Activated CD4-positive, alpha-beta T cell treated with anti-CD3 and anti-CD28 coated beads for 4 hours (primary cell): ENCODE measurements at places on chromosomes 2 and 18.

DNA sequence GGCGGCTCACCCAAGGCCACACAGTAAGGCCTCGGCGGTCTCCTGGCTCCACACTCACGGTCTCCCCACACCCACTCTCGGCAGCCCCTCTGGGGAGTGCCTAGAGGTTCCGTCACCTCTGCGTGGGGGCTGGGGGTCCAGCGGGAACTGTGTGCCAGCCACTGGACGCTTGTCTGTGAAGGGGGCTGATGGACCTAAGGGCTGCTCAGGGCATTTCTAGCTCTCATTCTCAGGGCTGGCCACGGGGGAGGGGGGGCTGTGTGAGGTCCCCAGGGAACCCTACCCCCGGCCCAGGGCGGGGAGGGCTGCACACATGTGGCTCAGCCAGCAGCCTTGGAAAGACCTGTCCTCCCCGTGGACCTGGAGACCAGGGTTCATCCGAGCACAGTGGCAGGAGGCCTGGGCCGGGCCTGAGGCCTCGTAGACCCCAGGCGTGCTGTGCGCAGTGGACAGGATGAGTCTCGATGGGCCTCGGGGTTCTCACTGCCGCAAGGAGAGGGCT lies 27.1 kb upstream of the ODC1 start:
- DNase-seq, result no peak

DNA sequence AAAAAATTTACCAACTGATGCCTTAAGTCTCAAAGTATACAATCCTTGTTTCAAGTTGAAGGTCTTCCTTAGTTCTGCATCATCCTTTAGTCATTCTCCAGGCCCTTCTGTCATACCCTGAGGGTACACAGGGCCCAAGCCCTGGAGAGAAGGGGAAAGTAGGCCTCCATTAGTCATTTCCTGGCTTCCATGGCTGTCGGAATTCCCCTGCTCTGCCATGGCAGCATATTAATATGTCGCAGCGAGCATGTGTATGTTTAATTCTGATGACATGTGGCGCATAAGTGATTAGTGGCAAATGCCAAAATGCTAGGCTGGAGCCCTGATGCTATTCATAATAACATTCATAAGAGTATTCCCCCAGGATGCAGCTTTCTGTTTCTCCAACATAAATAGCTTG lies 22.1 kb downstream of the GPR39 start:
- no peak for DNase-seq

DNA sequence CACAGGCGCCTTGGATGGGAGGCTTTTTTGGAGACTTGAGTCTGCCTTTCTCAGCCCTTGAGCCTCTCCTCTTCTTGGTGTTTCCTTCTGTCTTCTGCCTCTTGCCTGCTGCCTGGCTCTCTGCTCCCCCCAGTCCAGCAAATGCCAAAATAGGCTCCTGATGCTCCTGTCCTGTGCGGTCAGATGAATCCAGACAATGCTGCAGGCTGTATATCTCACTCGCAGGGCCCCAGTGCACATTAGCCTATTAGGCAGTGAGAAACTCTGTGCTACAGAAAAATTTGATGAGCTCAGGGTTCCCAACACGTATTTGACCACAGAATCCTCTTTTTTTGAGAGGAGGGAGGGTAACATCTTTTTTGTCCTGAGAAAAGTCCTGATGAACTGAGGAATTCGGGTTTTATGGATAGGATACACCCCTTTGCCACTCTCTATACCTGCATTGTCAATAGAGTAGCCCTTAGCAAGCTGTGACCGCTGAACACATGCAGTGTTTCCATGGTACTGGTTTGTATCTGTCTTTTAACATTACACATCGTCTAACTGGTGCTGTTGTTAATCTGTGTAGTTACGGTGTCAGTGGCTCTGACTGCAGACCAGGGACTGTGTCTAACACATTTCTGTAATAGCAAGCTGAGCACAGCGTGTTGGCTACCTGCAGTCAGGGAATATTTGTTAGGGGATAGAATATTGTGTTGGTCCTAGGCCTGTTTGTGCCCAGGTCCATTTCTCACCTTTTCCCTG lies 50.8 kb downstream of the FAM228A start:
- no peak for DNase-seq

DNA sequence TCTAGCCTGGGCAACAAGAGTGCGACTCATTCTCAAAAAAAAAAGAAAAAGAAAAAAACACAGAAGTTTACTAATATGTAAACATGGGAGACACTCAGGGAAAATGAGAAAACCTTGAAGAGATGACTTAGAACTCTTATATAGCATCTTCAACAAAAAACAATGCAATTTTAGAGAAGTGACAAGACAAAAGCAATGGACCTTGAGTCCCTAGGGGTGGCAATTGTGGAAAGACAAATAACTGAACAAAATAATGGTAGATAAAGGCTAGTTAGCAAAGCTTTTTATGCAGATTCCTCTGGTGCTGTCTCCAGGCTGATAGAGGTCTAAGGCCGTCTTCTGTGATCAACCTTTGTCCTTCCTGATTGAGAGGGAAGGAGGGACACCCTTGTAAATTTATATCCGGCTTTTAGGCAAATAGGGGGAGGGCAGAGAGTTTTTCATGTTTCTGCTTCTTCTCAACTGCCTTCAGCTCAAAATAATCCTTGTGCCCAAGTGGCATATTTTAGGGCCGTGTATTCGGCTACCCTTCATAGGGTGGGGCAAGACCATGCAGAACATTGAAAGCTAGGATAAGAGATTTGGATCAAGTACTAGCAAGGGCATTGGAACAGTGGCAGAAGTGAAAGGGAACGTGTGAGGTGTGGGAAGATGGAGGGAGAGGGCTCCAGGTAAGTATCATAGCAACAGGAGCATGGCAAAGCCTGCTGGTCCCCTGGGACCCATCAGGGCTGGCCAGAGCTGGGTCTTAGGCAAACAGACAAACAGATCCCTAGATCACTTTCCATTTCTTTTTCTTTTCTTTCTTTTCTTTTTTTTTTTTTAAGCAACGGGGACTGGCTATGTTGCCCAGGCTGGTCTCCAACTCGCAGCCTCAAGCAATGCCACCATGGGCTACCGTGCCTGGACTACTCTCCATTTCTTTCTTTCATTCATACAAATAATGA lies 116.2 kb upstream of the STPG4 start:
- no peak for DNase-seq

DNA sequence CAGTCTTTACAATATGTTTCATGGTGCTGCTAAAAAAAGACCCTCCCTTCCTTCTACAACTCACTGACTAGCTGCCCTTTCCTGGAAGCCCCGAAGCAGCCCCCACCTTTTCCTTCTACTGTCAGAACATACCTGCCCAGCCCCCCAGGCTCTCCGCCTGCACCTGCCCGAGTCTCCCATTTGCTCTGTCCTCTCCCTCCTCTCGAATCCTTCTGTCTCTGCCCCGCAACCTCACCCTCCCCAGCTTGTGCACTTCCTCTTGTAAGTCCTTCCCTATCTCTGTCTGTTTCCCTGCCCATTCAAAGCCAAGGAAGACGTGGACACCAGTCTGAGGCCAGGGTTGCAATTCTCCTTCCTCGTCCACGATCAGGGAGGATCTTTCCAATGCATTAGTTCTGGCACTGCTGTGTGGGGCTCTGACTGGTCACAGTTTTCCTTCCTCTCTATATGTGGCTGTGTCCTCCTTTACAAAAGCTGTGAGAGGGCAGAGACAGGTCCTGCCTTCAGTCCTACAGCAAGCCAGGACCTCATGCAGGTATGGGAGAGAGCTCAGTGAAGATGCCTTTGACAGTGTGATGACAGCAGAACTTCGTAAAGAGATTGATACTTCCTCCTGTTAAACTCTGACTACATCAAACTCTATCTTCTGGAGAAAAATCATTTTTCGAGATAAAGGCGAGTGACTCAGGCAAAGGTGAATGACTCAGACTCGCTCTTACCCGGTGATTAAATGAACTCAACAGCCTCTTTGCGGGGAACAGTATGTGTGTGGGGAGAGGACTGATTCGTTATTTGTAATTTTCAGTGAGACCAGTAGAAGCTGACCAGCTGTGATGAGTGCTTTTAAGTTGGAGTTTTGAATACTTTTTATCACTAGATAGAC lies 14.2 kb downstream of the TNFRSF11A start:
- no peak for DNase-seq

DNA sequence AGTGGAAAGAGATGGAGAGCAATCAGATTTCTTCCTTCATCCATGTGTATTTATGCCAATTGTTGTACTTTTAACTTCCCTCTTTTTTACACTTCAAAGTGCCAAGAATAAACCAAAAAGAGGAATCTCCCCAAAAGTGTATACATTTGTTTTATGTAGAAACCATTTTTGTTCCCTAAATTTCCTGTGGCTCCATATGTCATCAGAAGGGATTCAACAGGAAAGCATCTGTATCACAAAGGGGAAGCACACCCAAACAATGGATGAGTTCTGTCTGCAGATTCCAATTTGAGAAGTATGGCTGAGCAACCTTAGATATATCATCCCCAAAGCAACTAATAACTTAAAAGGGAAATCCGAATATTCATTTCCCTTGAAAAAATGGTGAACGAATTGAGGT lies 275.0 kb downstream of the MREG start:
- no peak for DNase-seq

DNA sequence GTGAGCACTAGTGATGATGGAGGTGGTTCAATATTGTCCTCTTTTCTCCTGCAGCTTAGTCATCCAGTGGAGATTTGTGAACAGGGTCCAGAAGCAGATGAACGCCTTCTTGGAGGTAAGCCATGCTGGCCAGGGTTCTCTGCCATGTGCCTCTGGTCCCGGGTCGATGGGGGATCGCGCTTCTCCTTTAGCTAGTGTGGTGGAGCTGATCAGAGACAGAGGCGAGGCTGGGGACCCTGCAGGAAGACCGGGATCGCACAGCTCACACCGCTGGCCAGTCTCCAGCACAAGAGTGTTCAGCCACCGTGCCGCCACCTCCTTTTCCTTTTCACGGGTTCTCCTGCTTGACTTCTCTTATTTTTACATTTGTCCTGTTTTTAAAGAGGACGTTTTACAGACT lies 243.4 kb downstream of the ALPK2 start:
- no peak for DNase-seq

DNA sequence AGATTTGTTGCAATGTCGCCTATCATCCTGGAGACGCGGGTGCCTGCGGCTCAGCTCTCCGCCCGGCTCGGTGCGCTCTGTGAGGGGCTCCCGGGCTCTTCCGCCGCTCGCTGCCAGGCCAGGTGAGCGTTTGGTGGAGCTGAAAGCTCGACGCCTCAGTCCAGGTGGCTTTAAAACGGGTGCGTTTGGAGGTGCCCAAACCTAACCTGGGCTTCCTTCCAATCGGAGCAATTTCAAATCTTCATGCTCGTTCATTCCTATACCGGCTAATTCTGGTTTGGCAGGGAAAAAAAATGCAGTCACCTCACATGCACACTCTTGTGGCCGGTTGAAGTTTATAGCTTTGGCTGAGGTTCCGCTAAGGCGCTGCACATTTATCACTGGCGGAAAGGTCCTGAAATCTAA lies at the start of gene SLC16A14:
SLC16A14 (minus strand) TSS at position 274 of the 405 bp plus-strand sequence. CDS start 9,572 bp downstream, outside the sequence.
- peak; percentile 15 for DNase-seq

- no peak for DNase-seq
Measured at GRCh38 chr18:10100196-10100595, 186.4 kb downstream of the VAPA start.

DNA sequence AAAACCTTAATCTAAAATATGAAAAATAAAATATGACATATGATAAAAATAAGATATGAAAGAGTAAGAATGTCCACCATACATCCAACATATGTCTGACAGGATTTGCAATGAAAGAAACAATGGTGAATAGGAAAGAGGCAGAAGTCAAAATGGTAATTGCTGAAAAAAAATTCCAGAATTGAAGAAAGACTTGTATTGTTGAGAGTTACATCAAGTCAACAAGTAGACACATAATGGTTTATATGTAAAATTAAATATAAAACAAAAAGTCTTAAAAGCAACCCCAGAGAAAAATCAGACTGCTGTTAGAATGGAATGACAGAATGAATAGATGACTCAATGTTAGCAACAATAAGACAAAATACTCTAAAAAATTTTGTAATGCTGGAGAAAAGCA lies 255.1 kb downstream of the DOK6 start:
- no peak for DNase-seq

GRCh38 chr2:80330527-80331450 lies 26.2 kb upstream of the LRRTM1 start:
- DNase-seq, result no peak

- no peak for DNase-seq
Measured at GRCh38 chr18:9849407-9850283, 36.1 kb upstream of the TXNDC2 start.

- no peak for DNase-seq
Measured at GRCh38 chr2:135473567-135473966, 57.5 kb downstream of the ZRANB3 start.

GRCh38 chr2:186515376-186515775 lies 29.3 kb downstream of the ZC3H15 start:
- no peak for DNase-seq
